ENCODE measurements at places on chromosomes 12 and 14.

GRCh38 chr12:52441320-52441911 is 7.2 kb upstream of the KRT75 start:
- DNase-seq = no peak

GRCh38 chr14:74942181-74942580 is 13.2 kb downstream of the PGF start:
- no peak for DNase-seq

- no peak for DNase-seq
These were observed 154.3 kb upstream of the NPAS3 start for GRCh38 chr14:32784405-32784804.

- DNase-seq = no peak
These were observed 785 bp upstream of the FAM181A start for GRCh38 chr14:93926245-93926872.

GRCh38 chr14:63938198-63939005 is 85.6 kb downstream of the SYNE2 start:
- no peak for DNase-seq

- DNase-seq = no peak
These were observed 97.6 kb downstream of the SYNE3 start for GRCh38 chr14:95418858-95419257.
